ENCODE measurements at places on chromosomes 4 and X. TPM values are rescaled to one million over a fixed set of nuclear protein-coding genes. Genes with fewer than 3 reads are reported as not detected.
A peak's percentile ranks its signal among the peaks of the same experiment; 100 is the strongest.

DNA sequence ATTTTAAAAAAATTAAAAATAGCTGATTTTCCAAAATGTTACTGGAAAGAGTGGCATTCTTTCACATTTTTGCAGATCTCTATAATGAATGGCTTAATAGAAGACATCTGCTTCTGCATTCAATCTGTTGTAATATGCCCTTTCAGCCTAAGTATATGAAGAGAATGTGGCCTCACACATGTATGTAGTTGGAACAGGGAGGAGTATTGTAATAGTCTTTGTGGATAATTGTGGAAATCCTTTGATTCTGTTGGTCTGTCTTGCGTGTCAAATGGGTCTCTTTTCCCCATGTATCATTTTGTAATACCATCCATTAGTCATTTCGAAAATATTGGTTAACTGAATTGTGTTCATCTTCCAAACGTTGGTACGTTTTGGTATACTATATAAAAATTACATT lies 11.6 kb downstream of the TXLNG start:
- DNase-seq, result no peak
- H3K27ac ChIP-seq, result no peak overlapping the region
- no peaks in the 10 kb centered on the region for H3K36me3 ChIP-seq

- no peaks in the 10 kb centered on the region for H3K36me3 ChIP-seq
- no peak overlapping the region for H3K27ac ChIP-seq
- no peak for DNase-seq
- no peaks in the 10 kb centered on the region for H3K27me3 ChIP-seq
- no peak overlapping the region for H3K4me3 ChIP-seq
Observed at GRCh38 chr4:90994851-90995574, 867.8 kb downstream of the CCSER1 start.

DNA sequence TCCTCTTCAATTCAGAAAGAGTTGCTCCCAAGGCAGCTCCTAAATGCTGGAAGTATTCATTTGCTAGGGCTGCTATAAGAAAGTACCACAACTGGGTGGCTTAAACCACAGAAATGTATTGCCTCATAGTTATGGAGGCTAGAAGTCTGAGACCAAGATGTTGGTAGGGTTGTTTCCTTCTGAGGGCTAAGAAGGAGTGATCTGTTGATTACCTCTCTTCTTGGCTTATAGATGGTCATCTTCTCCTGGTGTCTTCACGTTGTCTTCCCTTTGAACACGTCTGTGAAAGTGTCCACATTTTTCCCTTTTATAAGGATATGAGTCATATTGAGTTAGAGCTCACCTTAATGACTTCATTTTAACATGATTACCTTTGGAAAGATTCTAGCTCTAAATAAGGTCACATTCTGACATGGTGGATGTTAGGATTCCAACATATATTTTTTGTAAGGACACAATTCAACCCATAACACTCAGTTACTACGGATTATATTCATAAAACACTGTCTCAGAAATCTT lies 266.3 kb downstream of the SPATA18 start:
- no peak overlapping the region for H3K27ac ChIP-seq
- no peaks in the 10 kb centered on the region for H3K27me3 ChIP-seq
- DNase-seq, result no peak
- H3K4me1 ChIP-seq, result no peaks in the 10 kb centered on the region
- H3K4me3 ChIP-seq, result no peak overlapping the region
- H3K36me3 ChIP-seq, result no peaks in the 10 kb centered on the region

- no peak for DNase-seq
- no peaks in the 10 kb centered on the region for H3K27me3 ChIP-seq
Observed at GRCh38 chr4:156609421-156609820, 362.2 kb downstream of the PDGFC start.

DNA sequence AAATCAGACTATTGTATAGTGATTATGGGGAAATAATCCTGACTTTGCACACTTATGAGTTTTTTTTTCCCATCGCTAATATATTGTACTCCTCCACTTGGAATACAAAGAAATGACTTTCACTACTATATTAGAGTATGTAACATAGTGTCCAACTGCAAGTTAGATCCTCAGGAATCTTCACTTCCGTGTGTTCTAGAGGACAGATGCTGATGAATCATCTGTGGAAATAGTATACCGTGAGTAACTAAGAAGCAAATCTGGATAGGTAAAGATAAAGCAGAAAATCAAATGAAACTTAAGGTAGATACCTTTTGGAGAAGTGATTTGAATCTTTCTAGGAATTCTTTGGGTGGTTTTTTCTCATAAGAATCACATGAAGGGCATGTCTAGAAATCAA lies 8.3 kb downstream of the IL21 start:
- DNase-seq, result no peak
- H3K4me1 ChIP-seq, result no peaks in the 10 kb centered on the region
- no peaks in the 10 kb centered on the region for H3K27me3 ChIP-seq
- no peak overlapping the region for H3K4me3 ChIP-seq
- H3K36me3 ChIP-seq, result no peaks in the 10 kb centered on the region

GRCh38 chr4:84796394-84796793 lies 170.1 kb downstream of the WDFY3 start:
- no peak overlapping the region for H3K4me3 ChIP-seq
- no peaks in the 10 kb centered on the region for H3K27me3 ChIP-seq
- H3K27ac ChIP-seq, result no peak overlapping the region
- DNase-seq, result peak; percentile 13
- H3K36me3 ChIP-seq, result peaks cover 7% of the 10 kb centered on the region
- no peaks in the 10 kb centered on the region for H3K4me1 ChIP-seq

DNA sequence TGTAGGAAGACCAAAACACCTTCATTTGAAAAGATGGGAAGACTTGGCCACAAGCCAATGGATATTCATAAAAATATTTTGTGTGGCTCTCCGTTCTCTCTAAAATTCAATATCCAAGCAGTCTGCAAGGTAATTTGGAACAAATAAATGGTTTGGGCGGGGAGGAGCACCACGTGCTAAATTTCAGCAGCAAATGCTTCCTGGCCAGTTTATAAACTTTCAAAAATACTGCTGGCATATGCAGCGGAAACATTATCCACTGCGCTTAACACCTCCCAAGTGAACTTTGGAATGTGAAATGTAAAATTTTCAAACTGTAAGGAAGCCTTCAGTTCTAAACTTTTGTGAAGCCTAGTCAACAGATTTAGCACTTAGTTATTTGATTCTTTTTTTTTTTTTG lies 191.0 kb downstream of the NSUN7 start:
- H3K4me3 ChIP-seq, result no peak overlapping the region
- H3K36me3 ChIP-seq, result no peaks in the 10 kb centered on the region
- no peaks in the 10 kb centered on the region for H3K4me1 ChIP-seq
- no peak for DNase-seq

DNA sequence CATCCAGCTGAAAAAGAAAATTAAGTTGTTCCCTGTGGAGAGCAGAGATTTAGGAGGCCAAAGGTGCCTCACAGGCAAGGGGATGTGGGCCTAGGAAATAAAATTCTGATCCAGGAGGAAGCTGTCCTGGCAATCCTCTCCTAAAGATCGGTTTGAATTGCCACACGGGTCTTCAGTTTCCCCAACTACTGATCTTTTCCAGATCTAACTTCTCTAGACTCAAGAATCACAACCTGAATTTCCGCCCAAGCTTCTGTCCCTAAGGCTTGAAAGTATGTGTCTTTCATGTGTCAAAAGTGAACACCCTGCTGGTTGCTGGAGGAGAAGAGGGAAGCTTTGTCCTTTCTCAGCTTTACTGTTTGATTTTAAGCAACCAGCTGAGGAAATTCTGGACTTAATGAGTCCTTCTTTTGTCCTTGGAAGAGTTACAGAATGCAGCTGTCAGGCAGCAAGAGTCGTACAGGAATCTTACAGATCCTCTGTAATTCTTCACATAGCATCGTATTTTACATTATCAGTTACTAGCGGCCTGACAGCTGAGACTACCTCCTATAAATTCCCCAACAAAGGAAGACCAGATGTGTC lies 93.8 kb downstream of the INPP4B start:
- H3K27me3 ChIP-seq, result no peaks in the 10 kb centered on the region
- H3K27ac ChIP-seq, result no peak overlapping the region
- peak; percentile 14 for DNase-seq
- H3K36me3 ChIP-seq, result no peaks in the 10 kb centered on the region

DNA sequence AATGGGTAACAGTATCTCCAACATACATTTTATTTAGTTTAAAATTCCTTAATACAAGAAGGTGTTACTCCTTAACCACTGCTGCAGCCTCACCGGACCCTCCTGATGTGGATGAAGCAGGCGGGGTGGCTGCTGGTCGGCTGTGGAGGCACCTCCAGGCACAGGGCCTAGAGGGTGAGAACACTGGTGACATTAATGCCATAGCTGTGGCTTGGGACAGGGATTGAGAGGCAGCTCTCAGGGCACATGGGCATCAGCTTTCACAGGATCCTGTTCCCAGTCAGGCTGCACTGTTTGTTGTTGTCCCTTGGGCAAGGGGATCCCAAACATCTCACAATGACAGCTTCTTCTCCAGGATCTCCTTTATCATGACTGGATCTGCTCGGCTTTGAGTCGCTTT lies 90.0 kb downstream of the GATB start:
- peaks cover 7% of the 10 kb centered on the region for H3K4me1 ChIP-seq
- no peak for DNase-seq
- H3K36me3 ChIP-seq, result no peaks in the 10 kb centered on the region
- H3K27me3 ChIP-seq, result no peaks in the 10 kb centered on the region
- H3K4me3 ChIP-seq, result no peak overlapping the region

DNA sequence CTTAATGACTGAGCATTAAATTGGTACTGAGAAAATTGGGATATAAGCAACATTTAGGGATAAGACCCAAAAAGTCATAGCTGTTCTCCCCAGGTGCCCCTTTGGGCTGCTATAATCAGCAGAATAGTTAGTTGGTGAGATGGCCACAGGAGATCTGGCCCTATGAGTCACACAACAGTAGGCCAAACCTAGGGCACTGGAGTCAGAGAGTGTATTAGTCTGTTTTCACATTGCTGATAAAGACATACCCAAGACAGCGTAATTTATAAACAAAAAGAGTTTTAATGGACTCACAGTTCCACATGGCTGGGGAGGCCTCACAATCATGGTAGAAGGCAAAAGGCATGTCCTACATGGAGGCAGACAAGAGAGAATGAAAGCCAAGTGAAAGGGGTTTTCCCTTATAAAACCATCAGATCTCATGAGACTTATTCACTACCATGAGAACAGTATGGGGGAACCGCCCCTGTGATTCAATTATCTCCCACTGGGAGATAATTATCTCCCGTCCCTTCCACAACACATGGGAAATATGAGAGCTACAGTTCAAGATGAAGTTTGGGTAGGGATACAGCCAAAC lies 338.3 kb upstream of the NR3C2 start:
- no peaks in the 10 kb centered on the region for H3K4me1 ChIP-seq
- H3K27me3 ChIP-seq, result no peaks in the 10 kb centered on the region
- no peak overlapping the region for H3K4me3 ChIP-seq
- no peak for DNase-seq
- H3K27ac ChIP-seq, result no peak overlapping the region
- no peaks in the 10 kb centered on the region for H3K36me3 ChIP-seq

- H3K4me3 ChIP-seq, result no peak overlapping the region
- H3K27ac ChIP-seq, result no peak overlapping the region
- H3K4me1 ChIP-seq, result no peaks in the 10 kb centered on the region
- no peak for DNase-seq
- no peaks in the 10 kb centered on the region for H3K27me3 ChIP-seq
- H3K36me3 ChIP-seq, result no peaks in the 10 kb centered on the region
Observed at GRCh38 chr4:152577708-152578396, 42.0 kb upstream of the FBXW7 start.

- H3K4me1 ChIP-seq, result no peaks in the 10 kb centered on the region
- no peak overlapping the region for H3K4me3 ChIP-seq
- no peaks in the 10 kb centered on the region for H3K36me3 ChIP-seq
- H3K27me3 ChIP-seq, result no peaks in the 10 kb centered on the region
- H3K27ac ChIP-seq, result no peak overlapping the region
Observed at GRCh38 chr4:54446581-54446980, 211.2 kb upstream of the KIT start.

DNA sequence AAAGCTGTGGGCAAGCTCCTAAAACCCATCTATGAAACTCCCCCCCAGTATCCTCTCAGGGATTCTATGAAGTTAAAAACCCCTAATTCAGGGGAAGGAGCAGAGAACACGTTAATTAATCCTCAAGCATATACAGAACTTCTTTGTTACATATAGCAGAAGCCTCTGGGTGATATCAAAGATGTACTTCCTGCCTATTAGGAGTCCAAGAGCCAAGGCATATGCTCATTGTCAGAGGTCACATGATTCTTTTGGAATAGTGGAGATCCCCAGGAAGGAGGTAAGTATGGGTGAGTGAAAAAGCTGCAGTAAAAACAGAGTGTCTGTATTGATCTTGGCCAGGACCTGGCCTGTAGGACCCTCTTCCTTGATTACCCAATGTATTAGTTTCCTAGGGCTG lies 2.9 kb upstream of the SPARCL1 start:
- no peak overlapping the region for H3K4me3 ChIP-seq
- peaks cover 10% of the 10 kb centered on the region for H3K4me1 ChIP-seq
- no peak for DNase-seq
- H3K27me3 ChIP-seq, result no peaks in the 10 kb centered on the region
- no peaks in the 10 kb centered on the region for H3K36me3 ChIP-seq

- DNase-seq, result no peak
- peaks cover 2% of the 10 kb centered on the region for H3K36me3 ChIP-seq
- H3K27ac ChIP-seq, result no peak overlapping the region
- H3K27me3 ChIP-seq, result no peaks in the 10 kb centered on the region
- peaks cover 16% of the 10 kb centered on the region for H3K4me1 ChIP-seq
Observed at GRCh38 chr4:86957215-86957614, 22.4 kb downstream of the AFF1 start.

DNA sequence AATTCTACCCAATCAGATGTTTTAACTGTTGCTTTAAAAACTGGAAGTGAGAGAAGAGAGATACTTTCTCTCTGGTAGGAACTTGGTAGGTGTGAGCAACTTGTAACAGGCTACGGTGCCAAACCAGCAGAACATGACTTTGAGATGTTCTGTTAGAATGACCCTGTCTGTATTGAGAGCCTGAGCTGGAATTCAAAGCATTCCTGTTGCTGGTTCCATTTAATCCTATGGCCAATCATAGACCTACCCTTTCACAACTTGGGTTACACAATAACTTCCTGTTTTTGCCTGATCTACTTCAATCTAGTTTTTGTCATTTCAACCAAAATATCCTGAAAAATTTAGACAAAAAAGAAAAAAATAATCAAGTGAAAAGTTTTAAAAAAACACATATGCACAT lies 1.7 kb upstream of the PRRG1 start:
- H3K27ac ChIP-seq, result peak overlapping the region; percentile 36
- no peak overlapping the region for H3K4me3 ChIP-seq
- H3K27me3 ChIP-seq, result no peaks in the 10 kb centered on the region
- H3K4me1 ChIP-seq, result no peaks in the 10 kb centered on the region
- DNase-seq, result no peak

- peak; percentile 8 for DNase-seq
- no peak overlapping the region for H3K27ac ChIP-seq
Observed at GRCh38 chr4:31283679-31284078, 563.5 kb downstream of the PCDH7 start.

TAPT1 gene
- 36.8 TPM for total RNA-seq

F8A3 gene
- 8.2 TPM for total RNA-seq

MTTP gene
- total RNA-seq, result 0.19 TPM
